Tibial nerve (tissue), 4 donors: ENCODE measurements at places on chromosomes 1 and 21.
A peak's percentile ranks its signal among the peaks of the same experiment; 100 is the strongest.

GRCh38 chr1:74343216-74343615 lies 108.0 kb downstream of the TNNI3K start:
- DNase-seq: no peak
- no peaks in the 10 kb centered on the region for H3K27me3 ChIP-seq
- no peaks in the 10 kb centered on the region for H3K36me3 ChIP-seq
- no peak overlapping the region for H3K27ac ChIP-seq

DNA sequence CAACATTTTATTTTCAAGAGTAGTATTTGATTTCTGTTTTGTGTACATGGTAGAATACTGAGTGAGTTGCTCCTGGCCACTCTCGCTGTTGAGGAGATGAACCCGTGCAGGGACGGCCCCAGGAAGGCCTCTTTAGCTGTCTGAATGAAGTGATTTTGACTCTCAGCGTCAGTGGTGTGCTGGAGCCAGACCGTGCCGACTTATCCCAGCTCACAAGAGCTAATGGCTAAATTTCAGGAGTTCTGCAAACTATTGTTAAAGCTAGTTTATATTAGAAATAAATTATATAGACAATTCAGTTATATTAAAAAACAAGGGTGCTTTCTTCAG lies 111.2 kb upstream of the KIF26B start:
- H3K36me3 ChIP-seq: no peaks in the 10 kb centered on the region
- DNase-seq: no peak
- H3K27ac ChIP-seq: no peak overlapping the region
- peaks cover 25% of the 10 kb centered on the region for H3K4me1 ChIP-seq
- H3K4me3 ChIP-seq: no peak overlapping the region

- no peaks in the 10 kb centered on the region for H3K36me3 ChIP-seq
- H3K27ac ChIP-seq: no peak overlapping the region
- H3K4me3 ChIP-seq: no peak overlapping the region
- no peak for DNase-seq
- no peaks in the 10 kb centered on the region for H3K27me3 ChIP-seq
Measured at GRCh38 chr1:12424793-12425192, 193.2 kb downstream of the DHRS3 start.

GRCh38 chr1:12080156-12080555 lies 17.1 kb downstream of the TNFRSF8 start:
- no peak for DNase-seq
- H3K27ac ChIP-seq: no peak overlapping the region
- H3K36me3 ChIP-seq: no peaks in the 10 kb centered on the region
- H3K4me3 ChIP-seq: no peak overlapping the region
- no peaks in the 10 kb centered on the region for H3K27me3 ChIP-seq

DNA sequence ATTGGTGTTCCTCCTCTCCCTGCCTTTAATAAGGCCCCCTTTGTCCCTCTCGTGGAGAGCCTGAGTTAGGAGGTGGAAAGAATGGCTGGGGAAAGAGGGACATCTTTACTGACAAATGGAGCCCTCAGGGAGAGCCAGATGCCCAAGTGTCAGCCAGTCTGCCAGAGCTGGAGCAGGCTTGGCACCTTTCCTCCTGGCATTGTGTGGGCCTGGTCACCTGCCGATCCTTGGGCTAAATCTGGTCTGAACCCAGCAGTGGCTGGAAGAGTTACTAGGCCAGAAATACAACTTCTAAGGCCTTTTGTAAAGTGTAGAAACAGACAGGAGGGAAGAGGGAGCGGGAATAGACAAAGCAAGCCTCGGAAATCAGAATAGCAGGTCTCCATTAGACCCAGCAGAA lies 24.9 kb downstream of the VANGL1 start:
- H3K4me1 ChIP-seq: no peaks in the 10 kb centered on the region
- H3K4me3 ChIP-seq: no peak overlapping the region
- H3K27ac ChIP-seq: no peak overlapping the region
- no peaks in the 10 kb centered on the region for H3K27me3 ChIP-seq

DNA sequence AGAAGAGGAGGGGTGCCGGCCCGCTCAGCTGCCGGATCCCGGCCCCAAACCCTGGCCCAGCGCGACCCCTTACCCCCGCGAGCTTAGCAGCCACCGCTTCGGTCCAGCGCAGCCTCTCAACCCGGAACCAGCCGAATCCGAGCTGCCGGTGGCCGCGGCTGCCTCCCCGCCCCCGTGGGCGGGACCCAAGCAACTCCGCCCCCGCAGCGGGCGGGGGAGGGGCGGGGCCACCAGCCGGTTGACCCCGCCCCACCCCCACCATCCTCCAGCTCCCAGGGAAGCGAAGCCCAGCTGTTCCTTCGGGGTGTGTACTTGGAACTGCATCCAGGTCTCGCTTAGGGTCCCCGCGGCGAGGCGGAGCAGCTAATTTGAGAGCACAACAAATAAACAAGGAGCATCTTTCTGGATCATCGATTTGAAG lies at the start of gene TRIM62:
TRIM62 (minus strand) TSS at position 123 of the 421 bp plus-strand sequence. CDS start 611 bp downstream, outside the sequence.
- no peaks in the 10 kb centered on the region for H3K27me3 ChIP-seq
- H3K4me3 ChIP-seq: peak within 1 kb of the TSS; percentile 72
- H3K27ac ChIP-seq: peak within 1 kb of the TSS; percentile 78
- peaks cover 13% of the 10 kb centered on the region for H3K36me3 ChIP-seq
- peaks cover 13% of the 10 kb centered on the region for H3K4me1 ChIP-seq

GRCh38 chr1:200642481-200642880 lies 21.9 kb upstream of the KIF14 start:
- no peaks in the 10 kb centered on the region for H3K27me3 ChIP-seq
- H3K4me1 ChIP-seq: no peaks in the 10 kb centered on the region
- DNase-seq: no peak
- H3K4me3 ChIP-seq: no peak overlapping the region
- no peaks in the 10 kb centered on the region for H3K36me3 ChIP-seq
- no peak overlapping the region for H3K27ac ChIP-seq

DNA sequence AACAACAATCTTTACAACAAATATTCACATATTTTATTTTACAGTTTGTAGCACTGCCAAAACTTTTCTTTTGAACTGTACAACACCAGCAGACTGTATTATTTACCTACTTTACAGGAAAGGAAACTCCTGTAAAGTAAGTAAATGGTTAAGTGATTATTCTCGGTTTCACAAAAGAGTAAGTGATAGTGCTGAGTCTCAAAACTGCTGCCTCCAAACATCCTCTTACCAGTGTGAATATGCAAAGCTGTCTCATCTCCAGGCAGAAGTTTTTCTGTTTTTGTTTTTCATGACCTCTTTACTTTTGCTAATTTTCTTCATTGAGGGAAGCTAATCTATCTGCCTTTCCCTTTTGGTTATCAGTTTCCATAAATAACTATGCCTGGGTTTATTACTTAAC lies 286.7 kb downstream of the SRGAP2C start:
- no peaks in the 10 kb centered on the region for H3K27me3 ChIP-seq
- H3K27ac ChIP-seq: no peak overlapping the region
- no peaks in the 10 kb centered on the region for H3K4me1 ChIP-seq
- H3K4me3 ChIP-seq: no peak overlapping the region
- DNase-seq: no peak

GRCh38 chr1:245332085-245332484 lies 177.3 kb downstream of the KIF26B start:
- no peak for DNase-seq
- H3K36me3 ChIP-seq: no peaks in the 10 kb centered on the region
- H3K27me3 ChIP-seq: no peaks in the 10 kb centered on the region
- no peak overlapping the region for H3K27ac ChIP-seq
- H3K4me3 ChIP-seq: no peak overlapping the region

- no peak for DNase-seq
- no peak overlapping the region for H3K27ac ChIP-seq
- H3K4me3 ChIP-seq: no peak overlapping the region
Measured at GRCh38 chr1:241208910-241209379, 148.1 kb downstream of the RGS7 start.

- H3K36me3 ChIP-seq: no peaks in the 10 kb centered on the region
- DNase-seq: no peak
- no peak overlapping the region for H3K4me3 ChIP-seq
- H3K4me1 ChIP-seq: no peaks in the 10 kb centered on the region
Measured at GRCh38 chr21:27819299-27819698, 852.4 kb upstream of the ADAMTS5 start.

DNA sequence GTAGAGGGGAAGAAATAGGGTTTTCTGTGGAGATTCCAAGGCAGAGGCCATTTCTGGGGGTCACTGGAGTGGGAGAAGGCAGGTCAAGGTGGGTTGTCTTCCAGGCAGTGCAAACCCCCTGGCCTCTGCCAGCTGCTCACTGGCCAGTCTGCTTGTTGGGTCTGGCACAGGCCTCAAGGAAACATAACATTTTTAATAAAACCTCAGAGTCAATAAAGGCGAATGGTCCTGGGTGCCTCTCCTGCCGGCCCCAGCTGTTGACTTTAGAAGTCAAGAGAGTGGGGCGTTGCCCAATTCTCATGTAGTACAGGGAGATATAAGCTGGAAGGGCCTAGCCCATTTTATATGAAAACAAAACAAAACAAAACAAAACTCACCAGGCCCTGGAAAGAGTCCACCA lies 36.6 kb downstream of the RUNX3 start:
- peaks cover 10% of the 10 kb centered on the region for H3K27me3 ChIP-seq
- H3K36me3 ChIP-seq: no peaks in the 10 kb centered on the region
- no peak overlapping the region for H3K4me3 ChIP-seq

DNA sequence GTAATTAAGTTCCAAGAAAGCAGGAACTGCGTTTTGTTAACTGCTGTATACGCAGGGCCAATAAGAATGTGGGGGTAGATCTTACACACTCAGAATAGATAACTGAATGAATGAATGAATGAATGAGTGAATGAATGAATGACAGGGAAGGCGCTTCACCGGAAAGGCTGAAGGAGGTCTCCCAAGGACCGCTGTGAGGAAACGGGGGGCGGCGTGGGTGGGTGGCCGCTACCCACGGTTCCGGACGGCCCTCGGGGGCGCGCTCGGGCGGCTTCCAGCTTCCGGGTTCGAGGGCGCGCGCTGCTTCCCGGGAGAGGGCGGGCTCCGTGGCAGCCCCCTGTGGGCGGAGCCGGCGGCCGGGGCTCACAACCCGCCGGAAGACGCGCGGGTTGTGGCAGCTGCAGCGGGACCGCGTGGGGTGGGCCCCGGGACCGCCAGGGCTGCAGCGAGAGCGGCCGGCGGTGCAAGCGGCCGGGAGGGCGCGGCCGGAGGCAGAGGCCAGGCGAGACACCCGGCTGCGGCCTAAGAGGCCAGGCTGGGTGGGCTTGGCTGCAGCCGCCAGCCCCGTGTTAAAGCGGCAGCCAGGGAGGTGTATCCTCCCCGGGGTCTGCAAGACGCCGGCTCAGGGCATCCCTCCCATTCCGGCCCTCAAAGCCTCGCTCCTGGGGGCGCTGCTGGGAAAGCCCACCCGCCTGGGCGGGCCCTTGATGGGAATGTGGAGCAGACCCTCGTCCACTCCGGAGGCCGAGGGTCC lies at the start of gene ZFP69:
ZFP69 (plus strand) TSS at position 367 of the 754 bp plus-strand sequence. CDS start 2,072 bp downstream, outside the sequence.
- H3K27me3 ChIP-seq: no peaks in the 10 kb centered on the region
- H3K4me1 ChIP-seq: no peaks in the 10 kb centered on the region
- peak within 1 kb of the TSS; percentile 64 for H3K27ac ChIP-seq
- H3K4me3 ChIP-seq: peak within 1 kb of the TSS; percentile 74
- peaks cover 29% of the 10 kb centered on the region for H3K36me3 ChIP-seq
- peak; percentile 5 for DNase-seq

GRCh38 chr1:53684741-53685140 lies 54.2 kb downstream of the GLIS1 start:
- no peak for DNase-seq
- H3K36me3 ChIP-seq: no peaks in the 10 kb centered on the region
- H3K4me3 ChIP-seq: no peak overlapping the region
- no peaks in the 10 kb centered on the region for H3K27me3 ChIP-seq
- H3K27ac ChIP-seq: no peak overlapping the region

GRCh38 chr1:23570001-23570691 lies 10.8 kb upstream of the ID3 start:
- H3K36me3 ChIP-seq: no peaks in the 10 kb centered on the region
- no peak overlapping the region for H3K4me3 ChIP-seq
- H3K27ac ChIP-seq: no peak overlapping the region
- peaks cover 22% of the 10 kb centered on the region for H3K4me1 ChIP-seq
- no peak for DNase-seq

- H3K27ac ChIP-seq: peak overlapping the region; percentile 92
- H3K36me3 ChIP-seq: peaks cover 4% of the 10 kb centered on the region
- DNase-seq: no peak
- no peak overlapping the region for H3K4me3 ChIP-seq
Measured at GRCh38 chr1:116380499-116381242, 7.6 kb downstream of the ATP1A1 start.
